ENCODE measurements at places on chromosomes 5 and 9.
A peak's percentile ranks its signal among the peaks of the same experiment; 100 is the strongest.

GRCh38 chr9:113592876-113593575, 129.5 kb downstream of the RGS3 start:
- DNase-seq: no peak

DNA sequence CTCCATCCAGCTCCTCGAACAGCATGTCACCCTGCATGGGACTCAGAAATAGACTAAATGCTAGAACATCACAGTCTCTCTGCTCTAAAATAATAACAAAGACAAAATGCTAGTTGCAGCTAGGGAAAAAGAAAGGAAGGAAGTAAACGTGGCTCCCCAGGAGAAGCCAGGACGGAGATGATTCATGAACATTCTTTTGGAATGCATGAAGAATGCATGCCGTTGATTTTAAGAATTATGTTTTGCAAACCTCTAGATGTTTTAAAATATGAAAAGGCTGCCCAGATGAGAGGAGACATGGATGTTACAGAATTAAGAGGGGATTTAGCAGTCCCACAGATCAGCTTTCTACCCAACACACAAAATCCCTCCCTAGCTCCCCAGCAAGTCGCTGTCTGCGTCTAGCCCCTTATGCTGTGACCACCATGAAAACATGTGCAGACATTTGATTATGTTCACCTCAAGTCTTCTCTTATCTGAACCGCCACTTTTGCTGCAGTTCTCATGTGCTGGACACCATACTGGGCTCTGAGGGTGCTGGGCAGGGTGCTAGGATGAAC, 139.4 kb upstream of the LMX1B start:
- peak; percentile 62 for DNase-seq

GRCh38 chr5:143682929-143683386, 129.0 kb upstream of the HMHB1 start:
- DNase-seq: no peak

- DNase-seq: no peak
Measured at GRCh38 chr5:56071470-56071869, 76.7 kb upstream of the IL6ST start.

DNA sequence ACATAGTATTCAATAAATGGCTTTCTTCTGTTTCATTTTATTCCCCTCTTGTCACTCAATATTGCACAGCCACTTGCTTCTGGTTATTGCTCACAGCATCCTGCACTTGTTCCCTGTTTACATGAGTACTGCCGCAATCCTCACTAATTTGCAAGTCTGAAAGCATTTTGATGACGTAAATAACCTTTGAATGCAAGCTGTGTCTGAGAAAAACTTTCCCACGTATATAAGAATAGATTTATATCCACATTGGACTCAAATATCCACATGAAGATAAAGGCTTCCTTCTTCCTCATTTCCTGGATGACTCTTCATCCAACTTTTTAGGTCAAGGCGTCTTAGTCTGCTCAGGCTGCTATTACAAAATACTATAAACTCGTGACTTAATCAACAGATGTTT, 88.2 kb upstream of the DAP start:
- DNase-seq: no peak

DNA sequence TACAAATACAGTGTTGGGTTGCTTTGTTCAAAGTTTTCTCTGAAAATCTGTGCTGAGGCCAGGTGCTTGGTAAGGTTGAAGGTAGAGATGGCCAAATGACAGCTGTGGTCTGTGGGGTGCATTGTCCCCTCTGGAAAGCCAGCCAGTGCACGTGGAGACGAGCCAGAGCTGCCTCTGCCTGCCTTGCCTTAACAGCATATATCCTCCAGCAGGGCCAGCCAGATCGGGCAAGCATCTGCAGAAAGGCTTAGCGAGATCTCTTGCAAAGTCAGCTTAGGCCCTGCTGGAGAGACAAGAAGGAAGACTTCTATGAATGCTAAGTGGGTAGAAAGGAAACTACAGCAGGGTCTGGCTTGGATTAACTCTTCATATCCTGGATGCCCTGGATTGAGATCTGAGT, 49.5 kb downstream of the GRIA1 start:
- DNase-seq: no peak

GRCh38 chr9:92535940-92536850, at the start of gene ECM2:
Gene ECM2 (minus strand): TSS chr9:92535990. CDS start chr9:92522866, 13,124 bp downstream.
- no peak for DNase-seq

- DNase-seq: no peak
Measured at GRCh38 chr5:144403058-144403457, 232.4 kb downstream of the KCTD16 start.

DNA sequence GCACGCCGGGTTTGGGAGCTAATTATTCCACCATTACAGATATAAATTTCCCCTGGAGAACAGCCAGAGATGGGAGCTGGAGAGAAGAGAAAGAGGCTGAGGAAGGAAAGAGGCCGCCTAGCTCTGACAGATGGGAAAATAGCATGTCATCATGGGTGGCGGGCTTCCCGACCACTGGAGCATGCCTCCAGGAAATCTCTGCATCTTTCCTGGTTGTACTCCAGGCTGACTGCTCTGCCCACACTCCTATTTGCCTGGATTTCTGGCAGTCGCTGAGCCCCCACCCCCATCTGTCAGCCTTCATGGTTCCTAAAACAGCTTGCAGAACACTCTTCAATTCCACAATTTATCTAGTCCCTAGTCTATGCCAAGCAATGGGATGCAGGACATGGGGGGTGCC, 14.3 kb upstream of the GABRP start:
- no peak for DNase-seq

GRCh38 chr5:33312571-33313549, 127.9 kb upstream of the TARS1 start:
- peak; percentile 92 for DNase-seq

GRCh38 chr5:114416254-114416653, 54.4 kb downstream of the KCNN2 start:
- DNase-seq: no peak

DNA sequence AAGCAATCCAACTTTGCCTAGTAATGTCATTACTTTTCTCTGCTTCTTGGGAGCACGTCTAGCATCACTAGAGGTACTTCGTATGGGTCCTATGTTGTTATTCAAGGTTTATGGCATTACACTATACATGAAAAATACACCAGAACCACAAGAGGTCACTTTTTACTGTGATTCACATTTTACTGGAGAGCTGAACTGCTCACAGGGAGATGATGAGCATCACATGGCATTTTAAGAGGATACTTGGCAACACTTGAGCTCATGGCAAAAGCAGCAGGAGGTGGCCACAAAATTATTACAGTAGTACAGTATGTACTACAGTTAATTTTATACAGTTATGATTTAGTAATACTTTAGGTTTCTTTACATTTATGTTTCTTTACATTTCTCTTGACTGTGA, 223.4 kb downstream of the PARP8 start:
- DNase-seq: no peak

DNA sequence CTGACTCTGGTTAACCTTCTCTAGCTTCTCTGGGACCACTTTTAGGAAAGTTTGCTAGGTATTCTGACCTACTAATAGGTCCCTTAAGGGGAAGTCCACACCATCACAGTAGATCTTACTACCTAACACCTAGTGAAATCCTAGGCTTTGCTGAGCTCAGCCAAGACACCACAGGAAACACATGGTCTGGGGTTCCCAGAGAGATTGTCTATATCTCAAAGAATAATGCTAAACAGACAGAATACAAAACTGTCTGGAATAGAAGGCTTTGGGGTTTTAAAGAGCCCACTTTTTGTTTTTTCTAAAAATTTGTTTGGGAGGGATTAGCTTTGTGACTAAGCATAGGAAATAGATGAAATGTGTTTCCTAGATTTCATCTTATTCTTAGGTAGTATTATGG, 395.1 kb downstream of the ARHGEF28 start:
- DNase-seq: no peak

GRCh38 chr9:22052376-22052945, 43.4 kb upstream of the CDKN2B start:
- peak; percentile 99 for DNase-seq

GRCh38 chr5:113776168-113776567, 262.7 kb downstream of the YTHDC2 start:
- no peak for DNase-seq

- DNase-seq: no peak
Measured at GRCh38 chr9:108445431-108446071, 410.2 kb downstream of the ACTL7B start.

DNA sequence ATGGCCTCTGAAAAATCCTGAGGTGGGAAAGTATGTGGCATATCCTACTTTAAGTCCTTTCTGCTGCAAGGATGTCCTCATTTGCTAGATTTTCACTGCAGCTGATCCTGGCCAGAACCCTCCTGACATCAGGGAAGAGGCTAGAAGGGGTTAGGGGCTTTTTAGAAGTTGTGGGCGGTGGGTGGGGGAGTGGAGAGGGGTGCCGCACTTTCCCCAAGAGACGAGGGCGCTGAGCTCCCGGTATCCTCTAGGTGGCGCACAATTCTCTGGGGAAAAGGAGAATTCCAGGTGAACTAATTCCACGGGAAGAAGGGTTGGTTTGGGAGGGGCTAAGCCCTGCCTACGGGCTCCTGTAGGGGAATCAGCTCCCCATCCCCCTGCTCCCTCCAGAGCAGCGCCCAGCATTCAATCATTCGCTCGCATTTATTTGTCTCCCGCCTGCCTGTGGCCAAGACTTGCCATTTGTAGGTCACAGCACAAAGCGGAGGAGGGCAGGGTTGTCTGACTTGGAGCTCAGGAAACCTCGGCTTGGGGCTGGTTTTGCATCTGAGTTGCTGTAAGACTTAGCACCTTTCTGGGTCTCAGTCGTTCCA, 42.9 kb upstream of the HAND1 start:
- no peak for DNase-seq

- DNase-seq: peak; percentile 77
Measured at GRCh38 chr5:118862596-118862995, 125.8 kb downstream of the DTWD2 start.

DNA sequence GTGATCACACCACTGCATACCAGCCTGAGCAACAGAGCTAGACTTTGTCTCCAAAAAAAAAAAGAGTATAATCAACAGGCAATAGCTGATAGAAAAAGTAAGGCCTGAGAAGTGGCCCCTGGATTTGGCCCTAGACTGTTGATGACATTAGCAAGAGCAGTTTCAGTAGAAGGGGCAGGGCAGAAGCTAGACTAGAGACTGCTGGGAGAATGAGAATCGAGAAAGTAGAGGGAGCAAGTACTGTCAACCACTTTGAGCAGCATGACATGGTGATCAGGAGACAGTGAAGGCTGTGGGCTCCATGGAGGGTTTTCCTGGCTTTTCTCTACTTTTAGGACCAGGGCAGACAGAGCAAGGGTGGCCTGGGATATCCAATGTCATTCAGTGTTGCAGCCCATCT, 34.9 kb upstream of the B4GALT1 start:
- no peak for DNase-seq

DNA sequence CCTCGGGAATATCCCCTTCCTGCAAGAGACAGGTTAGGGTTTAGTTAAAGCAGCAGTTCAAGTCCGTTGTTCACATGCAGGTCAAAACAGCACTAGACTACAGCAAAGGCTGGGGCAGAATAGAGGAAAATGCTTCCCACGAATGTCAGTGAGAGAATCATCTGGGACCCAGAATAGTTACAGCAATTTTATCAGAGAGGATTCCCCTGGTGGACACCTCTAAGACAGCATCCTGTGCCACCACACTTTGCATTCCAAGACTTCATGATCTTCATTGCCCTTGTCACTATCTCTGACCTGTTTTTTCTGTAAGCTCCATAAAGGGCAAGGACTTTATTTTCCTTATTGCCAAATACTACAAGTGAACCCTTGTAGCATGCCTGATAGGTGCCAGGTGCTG, 12.9 kb downstream of the GRXCR2 start:
- no peak for DNase-seq

DNA sequence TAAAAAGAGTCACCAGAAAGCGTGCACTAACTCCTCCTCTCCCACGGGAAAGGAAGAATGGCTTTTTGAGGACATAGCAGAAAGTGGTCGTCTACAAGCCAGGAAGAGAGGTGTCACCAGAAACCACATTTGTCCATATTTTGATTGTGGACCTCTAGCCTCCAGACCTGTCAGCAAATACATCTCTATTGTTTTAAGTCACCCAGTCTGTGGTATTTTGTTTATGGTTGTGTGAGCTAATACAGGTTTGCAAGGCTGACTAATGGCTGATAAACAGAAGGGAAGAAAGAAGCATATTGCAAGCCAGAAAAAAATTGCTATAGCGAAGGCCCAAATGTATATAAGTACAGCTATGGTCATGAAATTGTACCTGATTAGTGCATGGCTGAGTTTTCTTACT, 21.4 kb downstream of the WDR70 start:
- no peak for DNase-seq

DNA sequence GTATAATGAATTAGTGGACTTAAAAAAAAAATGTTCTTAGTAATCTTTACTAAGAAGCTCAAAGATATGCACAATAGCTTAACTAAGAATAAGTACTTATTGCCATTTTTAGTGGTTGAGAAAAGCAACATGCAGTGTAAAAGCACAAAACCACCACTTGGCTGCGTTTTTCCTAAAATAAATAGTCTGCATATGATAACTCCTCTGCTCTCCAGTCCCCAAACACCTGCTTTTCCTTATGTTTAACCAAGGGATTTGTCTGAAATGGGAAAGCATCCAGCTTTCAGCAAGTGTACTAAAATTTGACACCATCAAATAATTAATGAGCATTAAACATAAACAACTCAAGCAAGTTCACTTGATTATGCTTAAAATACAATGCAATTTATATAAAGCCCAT, 41.4 kb downstream of the PSIP1 start:
- no peak for DNase-seq

- DNase-seq: no peak
Measured at GRCh38 chr9:105676351-105676923, 14.2 kb downstream of the TAL2 start.

GRCh38 chr5:11449966-11450365, 454.3 kb downstream of the CTNND2 start:
- DNase-seq: no peak

DNA sequence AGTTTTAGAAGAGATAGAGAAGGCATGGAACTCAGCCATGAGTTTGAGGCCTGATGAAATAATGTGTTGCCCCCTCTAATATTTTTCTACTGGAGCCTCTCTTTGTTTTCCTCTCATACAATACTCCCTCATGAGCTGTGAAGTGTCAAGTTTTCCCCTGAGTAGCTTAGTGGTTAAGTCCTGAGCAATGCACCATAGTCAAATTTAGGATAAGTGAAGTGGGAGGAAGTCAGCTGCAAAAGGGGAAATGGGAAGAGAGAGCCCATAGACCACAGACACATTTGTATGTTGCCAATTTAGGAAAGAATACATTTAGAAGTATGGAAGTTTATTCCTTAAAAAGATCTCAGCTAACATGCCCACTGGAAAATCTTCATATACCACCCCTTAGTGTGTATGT, 171.5 kb upstream of the NREP start:
- no peak for DNase-seq

DNA sequence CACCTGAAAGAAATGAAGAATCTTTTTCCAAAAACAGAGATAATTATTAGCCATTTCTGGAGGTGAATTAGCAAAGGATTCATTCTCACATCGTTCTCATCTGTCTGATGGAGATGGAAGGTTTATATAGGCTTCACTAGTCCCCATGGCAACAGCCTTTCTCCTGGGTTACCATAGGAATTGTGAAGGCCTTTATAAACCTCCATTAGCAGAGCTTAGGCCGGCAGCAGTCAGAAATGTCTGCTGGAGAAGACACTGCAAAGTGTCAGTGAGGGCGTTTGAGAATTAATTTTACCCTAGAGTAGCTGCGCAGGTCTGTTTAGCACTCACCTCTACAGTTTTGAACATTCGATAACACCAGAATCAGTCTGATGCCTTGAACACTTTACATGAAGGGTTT, 290.4 kb upstream of the NR4A3 start:
- DNase-seq: no peak

GRCh38 chr9:136345281-136346156, 18.0 kb downstream of the DNLZ start:
- peak; percentile 28 for DNase-seq
